ENCODE measurements at places on chromosomes 1 and 21.

DNA sequence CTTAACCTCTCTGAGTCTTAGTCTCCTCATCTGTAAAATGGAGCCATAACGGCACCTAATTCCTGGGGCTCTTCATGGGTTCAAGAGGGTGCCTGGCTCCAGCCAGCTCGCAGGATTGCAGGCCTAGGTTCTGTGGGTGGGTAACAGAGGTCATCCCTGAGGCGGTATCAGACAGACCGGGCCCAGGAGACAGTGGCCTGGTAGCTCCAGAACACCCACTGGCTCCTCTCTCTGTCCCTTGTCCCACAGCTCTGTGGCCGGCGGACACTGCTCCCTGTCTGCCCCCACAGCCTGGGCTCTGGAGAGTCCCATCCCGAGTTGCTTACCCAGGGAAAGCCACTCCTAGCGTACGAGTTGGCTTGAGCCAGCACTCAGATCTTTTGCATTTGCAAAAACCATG is 150.3 kb downstream of the PEX14 start:
- no peak for DNase-seq

- DNase-seq = no peak
These were observed 31.3 kb upstream of the SMYD2 start for GRCh38 chr1:214249651-214250050.

DNA sequence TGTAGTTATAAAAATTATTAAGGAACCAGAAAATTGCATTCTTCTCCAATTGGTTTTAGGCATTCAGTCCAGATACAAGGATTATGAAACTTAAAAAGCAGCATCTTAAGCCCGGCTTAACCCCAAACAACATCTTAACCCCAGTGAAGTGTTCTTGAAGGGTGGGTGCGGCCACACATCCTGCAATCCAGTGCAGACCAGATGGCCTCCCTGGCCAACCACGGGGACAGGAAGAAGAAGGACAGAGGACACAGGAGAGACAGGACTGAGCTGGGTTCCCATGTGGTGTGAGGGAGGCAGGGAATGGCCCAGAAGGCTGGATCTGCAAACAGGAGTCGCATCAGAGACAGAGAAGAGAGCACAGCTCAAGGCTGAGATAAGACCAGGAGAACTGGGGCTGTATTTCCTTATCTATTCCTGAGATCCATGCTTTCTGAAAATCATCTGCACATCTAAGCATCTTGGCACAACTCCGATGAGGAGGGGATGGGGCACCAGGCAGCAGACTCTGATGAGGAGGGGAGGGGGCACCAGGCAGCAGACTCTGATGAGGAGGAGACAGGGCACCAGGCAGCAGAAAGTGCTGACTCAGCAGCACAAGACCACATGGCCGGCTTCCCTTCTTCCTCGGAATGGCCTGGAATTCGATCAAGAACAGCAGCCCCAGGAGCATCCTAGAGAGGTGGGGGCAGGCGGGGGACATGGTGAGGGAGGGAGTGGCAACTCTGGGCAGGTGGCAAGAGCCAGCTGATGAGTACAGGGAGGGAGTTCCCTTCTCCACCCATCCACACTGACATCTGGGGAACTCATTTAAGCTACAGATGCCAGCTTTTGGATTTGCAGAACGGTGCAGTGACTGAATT is 26.6 kb downstream of the ABCG1 start:
- DNase-seq = no peak

- no peak for DNase-seq
These were observed 88.9 kb upstream of the PPP2R5A start for GRCh38 chr1:212196355-212196754.

DNA sequence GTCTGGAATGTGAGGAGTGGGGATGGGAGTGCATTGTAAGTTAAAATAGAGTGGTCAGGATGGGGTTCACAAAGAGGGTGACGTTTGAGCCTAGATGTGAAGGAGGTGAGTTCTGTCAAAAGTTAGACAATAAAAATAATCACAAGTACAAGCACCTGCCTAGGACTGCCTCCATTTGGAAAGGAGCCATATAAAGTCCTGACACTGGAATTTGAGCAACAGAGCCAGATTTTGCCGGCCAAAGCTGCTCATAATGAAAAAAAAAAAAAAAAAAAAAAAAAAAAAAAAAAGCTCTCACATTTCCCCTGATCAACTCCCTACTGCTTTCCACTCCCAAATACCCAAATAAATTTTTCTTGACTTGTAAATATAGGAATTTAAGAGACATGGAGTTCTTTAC is 4.1 kb downstream of the PALMD start:
- no peak for DNase-seq

DNA sequence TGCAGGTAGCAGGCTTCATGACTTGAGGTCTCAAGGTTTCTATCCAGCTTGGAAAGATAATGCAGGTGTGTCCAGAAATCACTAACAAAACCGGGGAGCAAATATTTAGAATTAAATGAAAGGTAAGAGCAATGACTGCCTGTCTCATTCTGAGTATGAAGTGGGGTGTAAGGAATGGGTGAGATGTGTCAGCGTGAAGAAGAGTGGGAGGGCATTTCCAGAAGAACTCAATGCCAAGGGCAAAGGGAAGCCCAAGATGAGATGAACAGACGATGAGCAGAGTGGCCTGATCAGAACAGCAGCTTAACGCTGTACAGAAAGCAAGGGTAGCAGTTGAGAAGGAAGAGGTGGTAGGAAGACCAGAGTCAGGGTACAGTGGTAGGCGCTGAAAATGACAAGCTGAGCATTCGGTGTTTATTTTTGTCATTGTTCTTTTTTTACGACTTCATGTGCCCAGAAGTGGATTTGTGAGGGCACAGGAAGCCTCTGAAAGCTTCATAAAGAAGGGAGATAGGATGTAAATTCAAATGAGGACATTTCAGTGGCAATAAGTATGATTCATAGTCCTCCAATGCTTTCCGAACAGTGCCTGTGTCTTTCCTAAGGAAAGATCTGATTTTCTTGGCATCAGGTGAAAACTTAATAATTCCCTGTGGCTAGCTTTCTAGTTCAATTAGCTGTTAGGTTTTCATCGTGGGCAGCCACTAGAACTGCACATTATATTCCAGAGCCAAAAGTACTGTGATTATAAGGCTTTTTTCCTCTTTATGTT is 190.5 kb downstream of the APP start:
- no peak for DNase-seq

DNA sequence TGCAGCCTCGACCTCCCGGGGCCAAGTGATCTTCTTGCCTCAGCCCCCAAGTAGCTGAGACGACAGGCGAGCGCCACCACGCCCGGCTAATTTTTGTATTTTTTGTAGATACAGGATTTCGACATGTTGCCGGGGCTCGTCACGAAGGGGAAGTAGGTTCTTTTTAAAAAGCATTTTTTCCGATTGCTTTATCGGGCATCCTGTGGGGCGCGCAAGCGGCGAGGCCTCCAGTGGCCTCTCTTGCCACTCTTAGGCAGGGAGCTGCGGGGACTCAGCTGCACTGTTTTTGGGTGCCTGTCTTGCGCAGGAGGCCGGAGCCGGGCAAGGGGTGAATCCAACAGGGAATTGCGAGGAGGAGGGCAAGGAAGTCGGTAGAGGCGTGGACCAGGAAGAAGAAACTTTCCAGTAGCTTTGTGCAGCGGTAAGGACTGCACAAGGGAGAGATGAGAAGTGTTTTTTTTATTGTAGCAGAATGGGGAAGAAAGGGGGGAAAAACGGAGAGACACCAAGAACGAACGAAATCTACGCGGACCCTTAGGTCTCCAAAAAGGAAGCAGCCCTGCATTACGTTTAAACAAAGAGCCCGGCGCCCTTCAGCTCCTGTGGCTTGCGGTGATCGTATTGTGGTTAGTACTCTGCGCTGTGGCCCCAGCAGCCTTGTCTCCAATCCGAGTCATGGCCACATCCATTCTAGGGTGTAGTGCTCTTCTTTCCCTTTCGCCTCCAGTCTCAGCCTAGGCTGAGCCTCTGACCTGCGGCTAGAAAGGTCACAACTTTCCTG is 164.8 kb downstream of the PPIAL4G start:
- peak; percentile 52 for DNase-seq

GRCh38 chr1:211938561-211938997 is 96.8 kb downstream of the INTS7 start:
- no peak for DNase-seq

- no peak for DNase-seq
These were observed 90.7 kb upstream of the TTC39A start for GRCh38 chr1:51420867-51421627.

DNA sequence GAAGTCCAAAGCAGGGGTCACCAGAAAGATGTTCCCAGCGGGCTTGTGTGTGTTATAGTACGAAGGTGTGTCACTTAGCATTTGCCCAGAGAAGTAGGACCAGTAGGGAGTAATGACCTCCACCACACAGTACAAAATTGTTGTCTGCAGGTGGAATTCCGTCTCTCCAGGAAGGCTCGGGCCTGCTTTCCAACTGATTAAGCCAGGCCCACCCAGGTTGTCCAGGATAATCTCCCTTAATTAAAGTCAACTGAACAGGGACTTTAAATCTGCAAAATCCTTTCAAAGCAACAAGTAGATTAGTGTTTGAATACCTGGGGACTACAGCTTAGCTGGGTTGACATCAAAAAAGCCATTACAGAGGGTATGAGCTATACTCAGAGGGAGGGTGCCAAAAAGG is 131.3 kb downstream of the BACH1 start:
- no peak for DNase-seq

- DNase-seq = no peak
These were observed 40.1 kb upstream of the ADGRL2 start for GRCh38 chr1:81760477-81761097.

GRCh38 chr1:64243757-64244080 is 40.3 kb downstream of the UBE2U start:
- DNase-seq = no peak

GRCh38 chr1:225508538-225509375 is 80.9 kb upstream of the LBR start:
- DNase-seq = no peak

- no peak for DNase-seq
These were observed 28.2 kb downstream of the NAV1 start for GRCh38 chr1:201566933-201567801.

Data from GM12891 (cell line).